Stimulated activated CD8-positive, alpha-beta memory T cell treated with anti-CD3 and anti-CD28 coated beads, Interleukin-15, amount 100 ng/mL, for 24 hours (primary cell): ENCODE measurements at places on chromosomes 12 and 14.

GRCh38 chr14:97180304-97181200, 383.4 kb downstream of the VRK1 start:
- DNase-seq: no peak

DNA sequence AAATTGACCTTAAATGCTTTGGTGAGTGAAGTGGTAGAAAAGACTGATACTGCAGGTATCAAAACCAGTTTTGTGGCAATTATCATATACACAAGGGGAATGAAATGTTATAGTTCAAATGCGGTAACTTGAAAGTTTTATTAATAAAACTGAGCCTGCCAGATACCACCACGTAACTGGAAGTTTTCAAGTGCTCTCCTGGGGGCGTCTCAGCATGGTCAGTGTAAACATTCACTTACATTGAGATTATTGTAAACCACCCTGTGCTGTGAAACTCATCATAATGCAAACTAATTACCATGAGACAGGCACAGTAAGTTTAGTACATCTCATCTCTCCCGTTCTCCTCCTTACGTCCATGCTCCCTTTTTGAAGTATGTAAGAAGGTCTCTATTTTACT, 280.7 kb upstream of the FAR2 start:
- no peak for DNase-seq

- no peak for DNase-seq
Measured at GRCh38 chr14:61749264-61749663, 13.0 kb upstream of the SNAPC1 start.

GRCh38 chr12:95390192-95390591, 83.8 kb upstream of the METAP2 start:
- DNase-seq: no peak

DNA sequence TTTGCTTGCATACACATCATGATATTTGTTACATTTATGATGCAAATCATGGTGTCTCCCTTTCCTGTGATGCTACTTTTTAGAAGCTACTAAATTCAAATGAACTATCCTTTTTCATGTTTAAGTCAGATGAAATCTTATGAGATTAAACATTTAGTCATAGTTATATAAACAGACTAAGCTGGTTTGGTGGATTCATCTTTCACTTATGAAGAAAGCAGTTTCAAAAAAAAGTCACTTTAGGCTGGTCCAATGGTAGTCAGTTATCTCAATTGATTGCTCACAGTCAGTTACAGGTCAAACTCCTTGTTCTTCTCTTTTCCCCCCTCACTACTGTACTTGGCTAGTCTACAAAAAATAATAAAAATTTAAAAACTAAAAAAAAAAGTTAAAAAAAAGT, 19.7 kb downstream of the SYCP3 start:
- no peak for DNase-seq
